ENCODE measurements at places on chromosomes 4 and X.

DNA sequence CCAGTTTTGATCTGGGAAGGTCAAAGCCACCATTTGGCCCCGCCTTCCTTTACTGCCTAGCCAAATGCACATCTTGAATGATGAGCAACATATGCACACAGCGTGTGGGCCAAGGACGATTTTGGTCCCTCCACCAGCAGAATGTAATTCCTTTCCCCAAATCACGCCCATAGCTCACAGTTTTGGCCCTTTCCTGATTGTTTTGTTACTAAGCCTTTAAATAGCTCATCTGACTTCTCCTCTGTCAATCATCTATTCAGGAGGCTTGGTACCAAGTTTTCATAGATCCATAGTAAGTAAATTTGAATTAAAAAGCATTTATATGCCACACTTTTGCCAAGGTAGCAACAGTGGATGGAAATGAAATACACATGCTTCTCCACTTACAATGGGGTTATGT, 123.3 kb downstream of the NFKB1 start:
- no peak for DNase-seq

DNA sequence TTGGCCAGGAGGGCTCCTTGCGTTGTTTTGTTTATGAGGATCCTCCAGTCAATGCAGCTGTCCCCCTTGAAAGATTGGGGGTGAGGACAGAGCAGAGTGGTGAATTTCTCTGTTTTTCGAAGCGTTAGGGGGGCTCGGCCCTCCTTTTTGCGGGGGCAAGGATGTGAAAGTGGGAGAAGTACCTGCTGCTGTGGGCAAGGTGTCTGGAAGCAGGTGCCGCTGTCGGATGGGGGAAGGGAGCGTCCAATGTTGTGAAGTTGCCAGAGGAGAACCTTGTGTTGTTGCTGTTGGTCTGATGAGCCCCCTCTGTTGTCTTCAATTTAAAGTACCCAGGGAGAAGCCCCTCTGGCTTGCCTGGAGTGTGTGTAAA, 613 bp downstream of the GLRB start:
- no peak for DNase-seq

DNA sequence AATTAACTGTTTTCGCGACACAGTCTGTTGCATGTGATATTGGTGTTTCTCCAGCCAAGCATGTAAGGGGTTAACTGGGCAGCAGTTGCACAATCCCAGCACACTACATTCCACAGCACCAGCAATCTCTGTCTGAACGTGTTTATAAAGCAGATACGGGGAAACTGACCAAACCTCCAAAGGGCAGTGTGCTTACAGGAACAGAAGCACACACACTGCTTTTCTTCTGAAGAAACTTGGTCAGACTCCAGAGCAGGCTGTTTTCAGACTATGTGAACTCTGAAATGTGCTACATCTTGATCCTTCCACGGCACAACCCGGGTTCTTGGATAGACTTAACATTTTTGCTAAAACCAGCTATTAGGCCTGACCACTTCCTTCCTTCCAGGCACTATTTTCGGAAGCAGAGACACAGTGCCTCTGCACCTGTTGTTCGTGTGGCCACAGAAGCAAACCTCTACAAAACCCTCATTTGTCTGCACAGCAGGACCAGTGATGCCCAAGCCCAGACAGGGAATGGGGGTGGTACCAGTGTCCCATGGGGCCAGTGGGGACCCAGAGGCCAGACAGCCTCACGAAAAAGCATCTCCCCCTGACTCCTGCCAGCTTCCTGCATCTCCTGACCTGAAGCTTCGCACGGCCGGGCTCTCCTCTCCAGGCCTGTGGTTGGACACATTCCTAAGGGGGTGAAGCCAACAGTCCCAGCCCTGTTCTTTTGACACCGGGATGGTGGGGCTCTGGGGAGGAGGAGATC, 90.1 kb downstream of the IRF2 start:
- no peak for DNase-seq

DNA sequence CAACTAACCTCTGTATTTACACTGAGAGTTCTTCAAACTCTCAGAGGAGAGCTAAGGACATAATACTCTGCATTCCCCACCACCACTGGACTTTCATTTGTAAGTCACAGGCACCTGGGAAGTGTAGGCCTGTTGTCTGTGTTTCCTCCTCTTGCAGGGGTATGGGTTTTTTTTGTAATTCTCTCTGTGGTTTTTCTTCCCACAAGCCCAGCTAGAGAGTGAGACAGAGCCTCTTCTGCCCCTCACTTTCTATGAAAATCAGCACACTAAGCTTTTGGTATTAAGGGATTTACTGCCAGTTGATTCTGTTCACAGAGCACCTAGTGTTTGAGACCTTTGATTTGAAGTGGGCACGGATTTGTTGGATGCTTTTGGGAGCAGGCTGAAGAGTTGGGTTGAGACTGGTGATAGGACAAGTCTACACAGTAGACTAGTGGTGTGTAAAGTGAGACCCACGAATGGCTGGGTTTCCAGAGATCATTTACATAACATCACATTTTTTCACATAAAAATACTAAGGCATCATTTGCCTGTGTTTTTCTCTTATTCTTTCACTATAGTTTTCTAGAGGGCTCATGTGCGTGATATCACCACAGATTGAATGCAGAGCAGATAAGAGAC, 28.9 kb upstream of the WDR17 start:
- DNase-seq: no peak

- no peak for DNase-seq
These were observed 18.9 kb downstream of the DNAJB14 start for GRCh38 chr4:99927566-99927965.

GRCh38 chr4:31051565-31051964, 331.4 kb downstream of the PCDH7 start:
- no peak for DNase-seq

GRCh38 chr4:40952672-40953071, 202.9 kb downstream of the NSUN7 start:
- DNase-seq: no peak

DNA sequence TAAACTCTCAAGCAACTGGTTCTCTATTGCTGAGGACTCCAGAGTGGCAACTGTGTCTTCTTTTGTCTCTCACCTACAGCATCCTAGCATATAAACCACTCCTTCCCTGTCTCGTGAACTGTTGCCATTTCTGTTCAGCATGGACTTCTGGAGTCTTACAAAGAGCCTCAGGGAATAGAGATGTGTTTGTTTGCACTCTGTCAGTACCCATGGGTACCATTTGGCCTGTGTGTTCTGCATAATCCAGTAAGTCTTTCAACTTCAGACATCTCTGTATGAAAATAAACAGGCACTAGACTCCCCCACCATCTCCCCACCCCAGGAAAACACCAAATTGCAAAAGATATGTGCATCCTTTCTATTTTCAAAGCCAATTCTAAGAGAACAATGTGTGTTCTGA, 1351.6 kb upstream of the PABPC4L start:
- no peak for DNase-seq

DNA sequence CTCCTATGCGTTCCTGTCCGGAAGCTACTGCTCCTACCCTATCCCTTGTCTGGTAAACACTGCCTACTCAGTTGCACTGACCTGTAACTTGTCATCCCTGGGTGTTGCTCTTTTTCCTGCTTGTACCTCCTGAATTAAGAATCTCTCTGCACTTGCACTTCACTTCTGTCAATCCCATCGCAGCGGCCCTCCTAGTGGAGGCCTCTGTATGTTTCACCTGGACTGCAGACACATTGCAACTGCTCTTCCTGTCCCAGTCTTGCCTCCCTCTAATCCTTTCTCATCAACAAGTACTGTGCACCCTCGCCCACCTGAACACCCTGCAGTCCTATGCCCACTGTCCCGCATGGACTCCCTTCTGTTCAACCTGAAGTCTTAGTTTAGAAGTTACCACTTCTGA, 8.0 kb downstream of the GK start:
- DNase-seq: no peak

DNA sequence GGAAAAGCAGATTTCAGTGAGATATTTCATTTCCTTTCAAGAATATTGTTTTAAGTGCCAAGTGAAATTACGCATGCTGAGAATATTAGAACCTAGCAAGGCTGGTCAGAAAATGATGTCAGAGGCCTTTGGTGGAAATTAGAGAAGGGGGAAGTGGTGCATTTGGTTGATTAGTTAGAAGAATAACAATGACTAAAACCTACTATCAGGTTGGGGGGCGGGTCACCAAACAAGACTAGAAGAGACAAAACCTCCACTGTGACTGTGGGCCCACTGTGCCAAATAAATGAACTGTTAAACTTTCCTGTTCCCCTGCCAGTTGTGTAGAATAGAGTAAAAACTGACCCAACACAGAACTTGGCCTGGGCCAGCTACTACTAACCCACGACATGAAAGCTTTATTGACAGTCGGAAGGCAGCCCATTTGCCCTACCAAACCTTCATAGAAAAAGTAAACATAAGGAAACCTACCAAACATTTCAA, 2.9 kb downstream of the RAPGEF2 start:
- DNase-seq: no peak

All from activated T-cell treated with anti-CD3 and anti-CD28 coated beads, Interleukin-2, amount 50 U/mL, for 4 hours (primary cell).